ENCODE measurements at places on chromosomes 1 and 21.

- no peak for DNase-seq
Measured at GRCh38 chr1:213389061-213389581, 338.1 kb downstream of the RPS6KC1 start.

GRCh38 chr1:227942716-227943261 lies 4.9 kb downstream of the WNT9A start:
- DNase-seq: no peak

DNA sequence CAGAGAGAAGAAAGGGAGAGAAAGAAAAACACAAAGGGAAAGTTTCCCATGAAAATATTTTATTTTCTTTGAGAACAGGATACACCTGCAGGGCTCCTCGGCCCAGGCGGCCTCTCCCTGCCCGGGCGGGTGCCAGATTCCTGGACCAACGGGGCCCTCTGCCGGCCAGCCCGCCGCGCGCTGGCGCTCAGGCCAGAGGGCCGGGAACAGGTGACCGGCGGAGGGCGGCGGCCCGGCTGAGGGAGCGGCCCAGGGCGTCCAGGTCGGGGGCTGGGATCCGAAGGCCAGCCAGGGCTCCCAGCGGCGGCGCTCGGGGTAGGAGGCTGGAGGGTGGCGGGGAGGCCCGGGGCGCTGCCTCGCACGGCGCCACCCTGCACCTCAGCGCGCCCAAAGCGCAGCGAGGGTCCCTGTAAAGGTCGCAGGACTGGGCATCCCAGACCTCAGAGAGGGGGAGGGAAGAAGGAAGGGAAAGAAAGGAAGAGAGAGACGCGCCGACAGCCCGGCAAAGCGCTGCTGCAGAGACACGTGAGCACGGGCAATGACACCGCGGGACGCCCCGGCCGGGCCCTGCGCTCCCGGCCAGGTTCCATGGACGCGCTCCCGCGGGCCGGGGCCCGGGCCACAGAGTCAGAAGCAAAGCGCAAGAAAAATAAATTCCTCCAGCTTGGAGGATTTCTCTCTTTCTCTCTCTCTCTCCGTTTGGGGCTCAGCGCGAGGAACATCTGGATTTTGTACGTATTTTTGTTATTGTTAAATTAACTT lies 927 bp downstream of the WNT9A start:
- DNase-seq: no peak

- DNase-seq: no peak
Measured at GRCh38 chr1:236799001-236799400, 3.9 kb downstream of the MTR start.

DNA sequence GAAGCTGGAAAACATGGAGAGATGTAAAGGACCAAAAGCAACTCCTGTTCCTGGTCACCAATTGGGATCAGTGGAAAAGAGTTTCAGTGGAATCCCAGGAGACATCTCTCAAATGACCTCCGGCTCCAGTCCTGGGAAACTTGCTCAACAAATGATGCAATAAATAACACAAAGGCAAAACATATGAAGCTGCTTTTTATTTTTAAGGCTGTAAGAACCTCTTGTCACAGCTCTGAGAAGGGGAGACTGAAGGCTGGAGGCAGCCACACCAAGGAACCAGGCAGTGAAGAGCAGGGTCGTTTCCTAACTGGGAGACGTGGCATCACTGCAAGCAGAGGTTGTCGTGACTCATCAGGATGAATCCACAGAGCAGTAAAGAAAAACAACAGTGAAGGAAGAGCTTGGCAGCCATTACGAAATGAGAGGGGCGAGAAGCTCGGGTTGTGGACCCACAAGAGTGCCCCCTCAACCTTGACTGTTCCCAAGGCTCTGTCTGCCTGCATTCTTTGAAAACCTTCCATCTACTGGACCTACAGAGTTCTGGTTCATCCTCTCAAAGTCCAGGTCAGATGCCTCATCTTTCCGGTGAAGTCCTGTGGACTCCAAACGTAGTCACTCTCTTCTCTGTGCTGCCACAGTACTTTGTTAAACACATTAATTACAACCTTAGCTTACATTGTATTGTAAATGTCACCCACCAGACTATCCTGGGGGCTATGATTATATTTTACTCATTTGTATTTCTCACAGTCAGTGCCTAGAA lies 32.1 kb downstream of the JAK1 start:
- peak; percentile 55 for DNase-seq
